ENCODE measurements at places on chromosomes 13 and 19. TPM values are rescaled to one million over a fixed set of nuclear protein-coding genes. Genes with fewer than 3 reads are reported as not detected.

PTGIR gene
- total RNA-seq: 24.7 TPM

CACNG6 gene
- not detected for total RNA-seq

SACS gene
- total RNA-seq: 41.9 TPM

COL4A2 gene
- total RNA-seq: 203 TPM

MISP3 gene
- total RNA-seq: 0.91 TPM

POU2F2 gene
- 6.4 TPM for total RNA-seq

C19orf18 gene
- total RNA-seq: not detected

LAIR1 gene
- not detected for total RNA-seq

EXOC3L2 gene
- total RNA-seq: not detected

LGALS4 gene
- not detected for total RNA-seq

FPR3 gene
- total RNA-seq: not detected

CDX2 gene
- total RNA-seq: not detected

DNMT1 gene
- 130 TPM for total RNA-seq

CRX gene
- total RNA-seq: not detected

ZNF723 gene
- total RNA-seq: not detected

ABHD13 gene
- 5.9 TPM for total RNA-seq

LAIR2 gene
- total RNA-seq: not detected

ERICH4 gene
- not detected for total RNA-seq

CDK8 gene
- total RNA-seq: 16.4 TPM

HNRNPA1L2 gene
- 4.6 TPM for total RNA-seq

SETDB2 gene
- total RNA-seq: 5.1 TPM

CRLF1 gene
- 2.8 TPM for total RNA-seq

KLK12 gene
- total RNA-seq: not detected

ZNF534 gene
- total RNA-seq: not detected

ZNF471 gene
- total RNA-seq: 2.6 TPM

RYR1 gene
- not detected for total RNA-seq

SLC8A2 gene
- not detected for total RNA-seq

LIN37 gene
- total RNA-seq: 9.4 TPM

CEACAM4 gene
- total RNA-seq: not detected

KLHL1 gene
- not detected for total RNA-seq

TYK2 gene
- 75.5 TPM for total RNA-seq

FFAR2 gene
- total RNA-seq: not detected

TSSK6 gene
- total RNA-seq: 0.81 TPM

MCEMP1 gene
- not detected for total RNA-seq

ZNF99 gene
- not detected for total RNA-seq

MEDAG gene
- total RNA-seq: 0.36 TPM

LRRC4B gene
- total RNA-seq: 0.21 TPM

GAS6 gene
- total RNA-seq: 672 TPM

EPS8L1 gene
- 0.94 TPM for total RNA-seq

KLK15 gene
- total RNA-seq: not detected

ZNF780A gene
- total RNA-seq: 12.7 TPM

ARRDC2 gene
- total RNA-seq: 5.5 TPM

SHC2 gene
- total RNA-seq: not detected

ZNF563 gene
- total RNA-seq: 2.1 TPM

ERF gene
- total RNA-seq: 77.3 TPM

CGB8 gene
- 0.42 TPM for total RNA-seq

SLC25A15 gene
- 8.8 TPM for total RNA-seq

SIGLEC12 gene
- not detected for total RNA-seq
